ENCODE measurements at places on chromosomes 2 and 18. TPM values are rescaled to one million over a fixed set of nuclear protein-coding genes. Genes with fewer than 3 reads are reported as not detected.

DNA sequence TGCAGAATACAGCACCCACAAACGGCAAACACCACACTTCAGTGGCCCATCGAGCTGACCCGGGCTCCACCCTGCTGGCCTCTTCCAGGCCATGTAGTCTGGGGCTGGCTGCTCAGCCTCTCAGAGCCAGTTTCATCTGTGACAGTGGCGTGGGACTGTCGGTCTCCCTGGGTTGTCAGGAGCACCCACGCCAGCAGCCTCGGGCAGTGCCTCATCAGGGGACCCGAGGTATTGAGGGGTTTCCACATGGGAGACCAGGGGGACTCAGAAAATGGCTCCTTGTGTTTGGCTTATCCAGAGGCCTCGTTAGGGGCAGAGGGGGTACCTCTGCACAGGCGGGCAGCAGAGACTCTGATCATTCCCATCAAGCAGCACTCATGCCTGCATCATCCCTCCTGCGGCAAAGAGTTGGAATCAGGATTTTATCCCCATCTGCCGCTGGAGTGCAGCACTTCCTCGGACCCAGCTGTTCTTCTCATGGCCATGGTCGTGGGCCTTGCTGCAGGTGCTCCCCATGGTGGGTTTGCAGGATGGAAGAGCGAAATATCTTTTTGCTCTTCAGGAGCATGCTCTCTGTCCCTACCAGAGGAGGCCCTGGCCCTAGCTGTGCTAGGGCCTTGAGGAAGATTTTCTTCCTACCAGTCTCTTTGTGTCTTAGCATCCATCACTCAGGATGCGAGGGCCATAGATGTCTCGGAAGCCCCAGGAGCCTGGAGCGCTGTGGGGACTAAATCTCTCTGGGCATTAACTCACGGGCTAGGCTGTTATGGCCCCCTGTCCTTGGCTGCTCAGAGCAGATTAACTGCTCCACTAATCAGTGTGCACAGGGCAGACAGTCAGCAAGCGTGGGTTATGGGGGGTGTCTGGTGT lies 100.8 kb downstream of the CLIP4 start:
- peak; percentile 61 for DNase-seq

- no peak for DNase-seq
Measured at GRCh38 chr2:45412754-45413379, 198.2 kb downstream of the SRBD1 start.

DNA sequence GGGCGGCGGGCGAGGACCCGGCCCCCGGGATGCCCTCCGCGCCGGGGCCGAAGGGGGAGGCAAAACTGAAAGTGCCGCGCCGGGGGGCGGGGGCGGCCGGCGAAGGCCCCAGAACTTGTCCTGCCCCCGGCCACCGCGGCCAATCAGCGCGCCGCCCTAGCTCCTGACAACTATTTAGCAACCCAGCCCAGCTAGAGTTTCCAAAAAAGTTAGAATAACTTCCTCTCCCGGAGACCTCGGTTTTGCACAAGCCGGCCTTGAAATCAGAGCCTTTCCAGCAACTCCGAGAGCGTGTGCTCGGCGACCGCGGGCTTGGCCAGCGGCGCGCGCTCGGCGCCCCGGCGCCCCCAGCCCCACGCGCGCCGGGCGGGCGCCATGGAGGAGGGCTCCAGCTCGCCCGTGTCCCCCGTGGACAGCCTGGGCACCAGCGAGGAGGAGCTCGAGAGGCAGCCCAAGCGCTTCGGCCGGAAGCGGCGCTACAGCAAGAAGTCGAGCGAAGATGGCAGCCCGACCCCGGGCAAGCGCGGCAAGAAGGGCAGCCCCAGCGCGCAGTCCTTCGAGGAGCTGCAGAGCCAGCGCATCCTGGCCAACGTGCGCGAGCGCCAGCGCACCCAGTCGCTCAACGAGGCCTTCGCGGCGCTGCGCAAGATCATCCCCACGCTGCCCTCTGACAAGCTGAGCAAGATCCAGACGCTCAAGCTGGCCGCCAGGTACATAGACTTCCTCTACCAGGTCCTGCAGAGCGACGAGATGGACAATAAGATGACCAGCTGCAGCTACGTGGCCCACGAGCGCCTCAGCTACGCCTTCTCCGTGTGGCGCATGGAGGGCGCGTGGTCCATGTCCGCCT lies at the start of gene TWIST2:
TWIST2 (plus strand) TSS at position 245 of the 850 bp plus-strand sequence; CDS start at position 376, 131 bp downstream.
- no peak for DNase-seq

DNA sequence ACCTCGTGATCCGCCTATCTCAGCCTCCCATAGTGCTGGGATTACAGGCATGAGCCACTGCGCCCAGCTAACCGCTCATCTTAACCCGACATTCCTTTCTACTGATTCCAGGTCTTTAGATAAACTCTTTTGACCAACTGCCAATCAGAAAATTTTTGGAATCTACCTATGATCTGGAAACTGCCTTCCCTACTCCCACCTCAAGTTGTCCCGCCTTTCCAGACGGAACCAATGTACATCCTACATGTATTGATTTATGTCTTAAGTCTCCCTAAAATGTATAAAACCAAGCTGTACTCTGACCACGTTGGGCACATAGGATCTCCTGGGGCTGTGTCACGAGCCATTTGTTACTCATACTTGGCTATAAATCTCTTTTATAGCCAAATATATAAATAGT lies 3.2 kb upstream of the NEU2 start:
- DNase-seq: no peak

DNA sequence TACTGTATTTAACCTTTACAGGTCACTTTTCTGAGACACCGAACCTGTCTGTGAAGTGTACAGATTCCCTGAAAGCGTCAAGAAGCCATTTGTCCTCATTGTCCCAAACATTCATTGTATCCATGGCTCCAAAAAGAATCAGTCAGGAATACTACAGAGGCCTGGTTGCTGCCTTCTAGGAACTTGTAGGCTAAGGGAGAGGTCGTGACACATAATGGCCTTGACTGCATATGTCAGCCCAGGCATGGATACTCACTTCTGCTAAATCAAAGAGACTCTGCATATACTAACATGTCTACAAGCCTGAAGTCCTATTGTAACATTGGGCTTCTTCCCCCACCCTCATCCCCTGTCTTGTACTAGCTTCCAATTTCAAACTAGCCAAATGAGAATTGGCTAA lies 40.2 kb downstream of the ONECUT2 start:
- no peak for DNase-seq

GRCh38 chr18:55509631-55510324 lies 78.2 kb downstream of the TCF4 start:
- no peak for DNase-seq

DNA sequence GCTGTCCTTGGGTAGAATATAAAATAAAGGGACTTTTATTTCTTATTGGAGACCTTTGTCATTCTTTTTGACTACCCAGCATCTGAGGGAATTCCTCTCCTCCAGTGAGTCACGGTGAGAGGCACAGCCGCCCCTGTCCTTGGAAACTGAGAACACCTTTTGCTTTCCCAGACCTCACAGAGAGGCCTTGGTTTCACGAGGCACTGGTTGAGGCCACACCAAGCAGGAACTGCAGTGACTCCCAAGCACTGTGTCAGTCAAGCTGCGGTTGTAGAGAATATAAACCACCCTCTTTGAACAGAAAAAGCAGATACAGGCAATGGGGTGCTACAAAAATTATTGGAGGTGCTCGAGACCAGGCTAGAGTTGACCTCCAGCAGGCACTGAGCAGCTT lies 16.4 kb downstream of the PRKAG3 start:
- no peak for DNase-seq

DNA sequence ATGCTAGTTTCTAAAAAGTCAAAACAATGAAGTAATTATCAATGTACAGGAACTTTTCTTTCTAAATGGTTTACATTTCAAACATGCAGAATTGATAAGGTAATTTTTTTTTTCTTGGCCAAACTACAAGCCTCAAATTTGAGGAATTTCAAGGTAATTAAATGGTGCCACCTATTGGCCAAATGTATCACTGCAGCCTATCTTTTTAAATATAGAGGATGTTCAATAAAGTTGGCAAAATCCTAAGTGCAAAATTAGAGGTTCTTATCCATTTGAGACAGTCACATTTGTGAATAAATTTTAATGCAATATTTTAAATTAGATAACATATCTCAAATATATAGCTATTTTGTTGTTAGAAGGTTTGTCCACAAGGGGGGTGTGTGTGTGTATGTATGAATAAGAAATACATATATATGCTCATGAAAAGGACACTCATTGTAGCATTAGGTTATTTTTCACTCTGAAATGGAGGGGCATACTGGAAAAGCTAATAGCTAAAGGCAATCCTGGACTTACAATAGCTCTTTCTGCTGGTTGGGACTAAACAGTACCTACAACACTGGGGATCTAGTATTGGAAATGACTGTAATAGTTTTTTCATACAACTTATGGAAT lies 26.2 kb downstream of the MMADHC start:
- no peak for DNase-seq

DNA sequence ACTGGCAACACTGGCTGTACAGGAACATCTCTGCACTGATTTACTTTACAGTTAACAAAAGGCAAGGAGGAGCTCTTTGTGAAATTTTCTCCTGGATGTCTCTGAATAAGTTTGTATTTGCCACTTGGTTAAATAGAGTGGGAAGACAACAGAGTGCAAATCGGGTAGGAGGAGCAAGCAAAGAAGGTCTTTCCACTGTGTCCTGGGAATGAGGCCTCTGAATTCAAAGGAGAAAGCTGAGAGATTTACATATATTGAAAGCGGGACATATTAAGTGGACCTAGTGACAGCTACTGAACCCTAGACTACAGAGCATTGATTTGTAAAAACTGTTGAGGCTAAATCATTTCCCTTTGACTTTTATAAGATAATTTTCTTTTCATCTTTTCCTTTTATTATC lies 117.4 kb upstream of the CHRNA1 start:
- no peak for DNase-seq

- no peak for DNase-seq
Measured at GRCh38 chr2:11517906-11518305, 15.9 kb upstream of the GREB1 start.

DNA sequence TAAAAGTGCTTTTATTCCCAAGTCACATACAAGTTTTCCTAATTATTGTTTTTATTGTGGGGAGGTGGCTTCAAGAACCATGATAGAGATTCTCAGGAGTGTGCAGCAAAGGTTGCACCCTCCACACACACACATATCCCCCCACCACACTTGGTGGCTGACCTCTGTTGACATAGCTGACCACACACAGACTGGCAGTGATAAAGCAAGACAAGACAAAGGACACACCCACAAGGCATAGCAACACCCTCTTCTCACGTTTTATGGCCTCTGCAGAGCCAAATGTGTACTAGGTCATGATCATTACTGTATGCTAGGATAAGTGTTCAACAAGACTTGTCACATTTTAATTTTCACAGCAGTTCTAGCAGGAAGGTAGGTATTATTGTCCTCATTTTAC lies 143.0 kb upstream of the EPC2 start:
- DNase-seq: no peak

GRCh38 chr2:181466661-181467576 lies 9.7 kb downstream of the ITGA4 start:
- peak; percentile 91 for DNase-seq

GRCh38 chr2:161095314-161095713 lies 64.9 kb upstream of the TANK start:
- no peak for DNase-seq

DNA sequence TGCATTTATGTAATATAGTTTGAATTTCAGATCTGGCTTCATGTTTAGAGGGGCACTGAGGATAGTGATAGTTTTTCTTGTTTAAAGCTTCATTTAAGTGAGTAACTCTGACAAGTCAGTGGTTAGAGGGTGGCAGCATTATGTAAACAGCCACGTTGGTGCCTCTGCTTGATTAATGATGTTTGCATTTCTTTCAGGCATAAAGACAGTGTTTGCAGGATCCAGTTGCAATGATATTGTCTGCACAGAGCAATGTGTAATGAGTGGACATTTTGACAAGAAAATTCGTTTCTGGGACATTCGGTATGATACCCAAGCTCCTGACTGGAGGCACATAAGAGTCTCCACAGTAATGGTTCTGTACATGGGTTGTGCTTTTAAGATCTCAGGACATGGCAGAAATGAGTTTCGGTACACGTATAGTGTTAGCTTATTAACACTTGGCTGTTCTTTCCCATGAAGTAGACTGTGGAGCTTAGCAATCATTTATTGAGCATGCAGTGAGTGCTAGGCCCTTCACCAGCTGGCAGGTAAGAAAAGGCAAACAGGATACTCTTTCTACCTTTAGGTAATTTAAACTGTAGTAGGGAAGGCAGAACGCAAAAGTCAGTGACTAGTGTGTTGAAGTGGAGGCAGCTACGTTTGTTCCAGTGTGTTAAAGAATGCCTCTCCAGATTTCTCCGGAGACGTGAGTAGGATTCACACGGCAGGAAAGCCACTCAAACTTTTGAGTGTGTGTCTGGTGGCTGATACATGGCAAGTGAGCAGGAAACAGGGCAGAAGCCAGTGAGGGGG lies 17.4 kb upstream of the SAG start:
- DNase-seq: no peak

DNA sequence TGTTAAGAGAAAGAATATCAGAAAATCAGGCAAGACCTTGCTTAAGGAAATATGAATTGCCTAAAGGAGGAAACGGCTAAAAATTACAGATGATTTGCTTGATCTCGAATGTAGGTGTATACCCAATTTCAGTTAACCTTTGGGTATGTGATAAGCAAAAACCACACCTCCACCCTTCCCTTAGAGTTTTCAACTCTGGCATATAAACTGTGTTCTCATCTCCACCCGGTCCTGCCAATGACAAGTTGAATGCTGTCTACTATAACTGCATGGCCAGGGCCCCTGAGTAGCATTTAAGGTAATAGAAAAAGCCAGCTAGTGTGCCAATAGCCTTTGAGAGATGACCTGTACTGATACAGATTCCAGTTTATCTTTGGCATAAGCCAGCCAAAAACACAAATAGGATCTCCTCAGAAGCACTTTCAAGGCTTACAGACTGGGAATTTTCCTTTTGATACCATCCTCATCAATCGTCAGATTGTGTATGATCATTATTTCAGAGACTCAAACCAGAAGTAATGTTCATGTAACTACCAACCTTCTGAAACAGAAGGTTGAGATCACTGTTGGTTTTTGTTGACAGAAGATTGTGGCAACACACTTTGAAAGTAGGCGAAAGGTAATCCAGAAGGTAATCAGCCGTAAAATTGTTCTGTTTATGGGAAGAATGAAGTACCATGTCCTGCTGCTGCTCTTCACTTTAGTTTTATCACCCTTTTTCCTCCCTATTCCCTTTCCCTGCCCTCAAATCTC lies 163.1 kb downstream of the GFPT1 start:
- DNase-seq: no peak

The RNF152 gene
- 0.15 TPM for polyA plus RNA-seq

The SCYGR4 gene
- polyA plus RNA-seq: 0.04 TPM

The CSRNP3 gene
- polyA plus RNA-seq: 0.30 TPM

The SH2D6 gene
- not detected for polyA plus RNA-seq

The IL1A gene
- polyA plus RNA-seq: 1.6 TPM

The CD8B gene
- polyA plus RNA-seq: 5.0 TPM

The MYCN gene
- polyA plus RNA-seq: 0.03 TPM

The TEX261 gene
- 12.9 TPM for polyA plus RNA-seq

The ANKRD30B gene
- polyA plus RNA-seq: not detected

The SERPINB4 gene
- polyA plus RNA-seq: not detected
